ENCODE measurements at places on chromosomes 1 and 21.

- no peak for DNase-seq
These were observed 2.2 kb downstream of the PUSL1 start for GRCh38 chr1:1310476-1311053.

DNA sequence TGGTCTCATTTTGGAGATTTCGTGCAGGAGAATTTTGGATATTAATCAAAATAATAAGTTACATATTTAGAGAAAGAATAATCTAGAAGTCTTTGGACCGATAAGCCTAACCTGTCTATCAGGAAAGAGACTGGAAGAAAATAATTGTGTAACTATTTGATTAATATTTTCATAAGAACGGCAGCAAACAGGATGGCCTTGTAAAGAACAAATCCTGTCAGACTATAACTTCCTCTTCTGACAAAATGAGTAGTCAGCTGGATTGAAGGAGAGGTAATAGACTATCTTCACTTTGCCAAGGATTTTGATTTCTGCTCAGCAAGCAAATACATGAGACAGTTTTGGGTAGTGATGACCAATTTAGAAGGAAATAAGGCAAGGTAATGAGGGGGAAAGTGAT lies 12.7 kb upstream of the RYR2 start:
- DNase-seq: no peak

DNA sequence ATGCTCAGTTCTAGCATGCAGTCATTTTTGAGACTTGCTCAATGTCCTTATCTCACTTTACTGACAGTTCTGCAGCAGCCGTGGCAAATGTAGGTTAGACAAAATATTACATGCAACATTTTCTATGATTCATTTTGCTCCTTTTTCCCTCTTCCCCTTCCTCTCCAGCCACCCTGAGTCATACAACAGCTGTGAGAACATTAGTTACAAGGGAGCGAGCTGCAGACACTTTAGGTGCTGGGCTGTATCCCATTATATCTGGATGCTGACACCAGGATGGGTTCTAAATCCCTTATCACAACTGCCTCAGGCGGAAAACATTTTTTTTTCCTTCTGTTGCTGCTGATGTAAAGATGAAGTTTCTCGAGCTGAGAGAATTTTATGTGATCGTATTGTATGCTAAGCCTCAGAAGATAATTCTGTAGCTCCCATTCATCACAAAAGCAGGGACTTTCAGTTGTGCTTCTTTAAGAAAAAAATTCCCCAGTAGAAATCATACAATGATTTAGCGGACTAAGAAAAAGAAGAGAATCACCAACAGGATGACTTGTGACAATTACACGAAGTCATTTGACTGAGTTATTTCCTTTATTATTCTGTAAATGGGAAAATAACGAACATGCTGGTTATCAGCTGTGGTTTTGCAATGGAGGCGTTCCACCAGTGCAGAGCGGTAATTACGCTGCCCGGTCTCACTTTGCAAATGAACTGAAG lies 345.0 kb downstream of the DISC1 start:
- no peak for DNase-seq

DNA sequence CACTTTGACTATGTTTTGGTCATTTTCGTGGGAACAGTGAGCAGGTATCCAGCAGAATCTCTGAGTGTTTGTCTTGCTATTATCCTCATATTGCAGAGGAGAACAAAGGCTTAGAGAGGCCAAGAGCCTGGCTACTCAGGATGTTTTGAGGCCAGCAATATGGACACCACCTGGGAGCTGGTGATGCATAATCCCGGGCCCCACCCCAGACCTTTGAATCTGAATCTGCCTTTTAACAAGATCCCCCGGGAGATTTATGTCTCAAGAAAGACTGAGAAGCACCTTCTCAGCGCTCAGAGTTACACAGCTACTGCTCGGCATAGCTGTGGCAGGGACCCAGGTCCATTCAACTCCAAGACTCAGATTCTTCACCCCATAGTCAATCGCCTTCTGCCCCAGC lies 72.8 kb downstream of the PTPRU start:
- no peak for DNase-seq

DNA sequence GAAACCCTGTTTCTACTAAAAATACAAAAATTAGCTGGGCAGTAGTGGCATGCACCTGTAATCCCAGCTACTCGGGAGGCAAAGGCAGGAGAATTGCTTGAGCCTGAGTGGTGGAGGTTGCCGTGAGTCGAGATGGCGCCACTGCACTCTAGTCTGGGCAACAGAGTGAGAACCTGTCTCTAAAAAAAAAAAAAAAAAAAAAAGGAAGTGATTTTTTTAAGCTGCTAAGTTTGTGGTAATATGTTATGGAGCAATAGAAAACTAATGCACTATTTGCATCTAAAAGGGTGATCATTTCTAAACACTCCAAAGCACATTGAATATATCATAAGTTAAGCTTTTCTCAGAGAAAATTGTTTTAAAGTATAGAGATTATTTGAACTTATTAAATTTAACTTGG lies 244.8 kb upstream of the SPAG17 start:
- no peak for DNase-seq

DNA sequence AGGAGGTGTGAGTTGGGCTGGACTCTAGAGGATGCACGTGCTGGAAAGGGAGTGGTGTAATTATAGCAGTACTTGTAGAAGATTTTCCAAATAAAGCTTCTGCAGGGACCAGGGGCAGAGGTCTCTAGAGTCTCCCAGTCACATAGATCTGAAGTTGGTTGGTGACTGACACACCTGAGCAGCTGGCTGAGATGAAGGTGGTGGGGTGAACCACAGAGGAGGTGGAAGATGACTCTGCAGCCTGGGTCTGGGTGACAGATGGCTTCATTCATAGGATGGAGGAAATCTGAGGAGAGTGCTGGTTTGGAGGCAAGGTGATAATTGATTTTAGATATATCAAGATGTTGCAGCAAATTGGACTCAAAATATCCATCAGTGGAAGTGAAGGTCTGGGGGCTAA lies 178.9 kb upstream of the IVNS1ABP start:
- DNase-seq: no peak

GRCh38 chr1:12475530-12475934 lies 142.5 kb downstream of the DHRS3 start:
- DNase-seq: no peak

DNA sequence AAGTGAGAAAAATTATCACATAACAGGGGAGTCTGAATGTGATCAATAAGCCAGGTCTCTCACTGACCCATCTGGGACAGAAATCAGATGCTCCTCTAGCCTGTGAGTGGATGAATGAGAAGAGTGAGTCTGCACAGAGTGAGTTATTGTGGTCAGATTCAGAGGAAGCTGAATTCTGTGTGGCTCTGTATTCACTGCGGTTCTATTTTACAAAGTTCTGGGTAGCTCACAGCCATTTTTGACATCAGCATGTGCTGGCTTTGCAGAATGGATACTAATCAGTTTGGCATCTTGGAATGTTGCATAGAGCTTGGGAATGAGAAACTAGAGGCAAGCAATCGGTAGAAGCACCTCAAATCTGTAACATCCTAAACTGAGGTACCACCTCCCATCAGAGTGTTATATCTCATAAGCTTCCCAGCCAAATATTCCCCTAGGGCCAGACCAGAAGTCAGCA lies 3.8 kb downstream of the COLGALT2 start:
- no peak for DNase-seq

GRCh38 chr21:46480466-46480865 lies 21.8 kb downstream of the DIP2A start:
- DNase-seq: no peak

DNA sequence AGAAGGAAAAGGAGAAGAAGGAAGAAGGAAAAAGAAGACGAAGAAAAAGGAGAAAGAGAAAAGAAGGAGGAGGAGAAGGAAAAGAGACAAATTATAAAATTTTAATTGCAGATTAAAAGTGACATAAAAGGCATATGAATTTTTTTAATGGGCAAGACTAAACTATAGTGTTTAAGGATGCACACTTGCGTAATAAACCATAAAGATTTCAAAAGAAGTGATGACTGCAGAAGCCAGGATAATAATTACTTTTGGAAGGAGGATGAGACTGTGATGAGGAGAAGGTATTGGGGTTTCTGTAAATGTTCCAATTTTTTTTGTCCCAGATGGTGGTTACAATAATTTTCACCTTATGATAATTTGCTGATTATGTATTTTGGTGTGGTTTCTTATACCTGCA lies 243.1 kb upstream of the PKN2 start:
- no peak for DNase-seq

Data from HFF-Myc (cell line).